ENCODE measurements at places on chromosomes 4 and X.

DNA sequence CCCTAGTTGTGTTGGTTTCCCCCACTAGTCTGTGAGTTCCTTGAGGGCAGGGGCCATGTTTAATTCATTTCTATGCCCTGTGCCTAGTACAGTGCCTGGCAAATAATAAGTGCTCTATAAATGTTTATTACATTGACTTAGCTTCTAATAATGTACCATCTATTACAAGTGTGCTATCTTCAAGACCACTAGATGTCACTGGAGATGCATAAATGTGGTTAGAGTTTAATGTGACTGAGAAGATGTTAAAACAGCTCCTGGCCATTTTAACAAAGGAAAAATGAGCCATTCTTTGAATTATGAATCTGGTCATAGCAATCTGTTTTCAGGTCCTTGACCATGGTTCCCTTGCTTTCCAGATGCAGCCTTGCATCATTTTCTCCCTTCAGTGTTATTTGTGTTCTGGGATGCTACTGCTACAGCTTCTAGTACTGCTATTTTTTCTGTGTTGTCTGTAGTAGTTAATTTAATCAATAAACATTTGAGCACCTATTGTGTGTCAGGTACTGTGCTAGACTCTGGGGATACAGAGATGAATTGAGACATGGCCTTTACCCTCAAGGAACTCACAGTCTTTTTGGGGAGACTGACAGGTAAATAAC lies 43.2 kb downstream of the SLC9A6 start:
- DNase-seq: no peak

DNA sequence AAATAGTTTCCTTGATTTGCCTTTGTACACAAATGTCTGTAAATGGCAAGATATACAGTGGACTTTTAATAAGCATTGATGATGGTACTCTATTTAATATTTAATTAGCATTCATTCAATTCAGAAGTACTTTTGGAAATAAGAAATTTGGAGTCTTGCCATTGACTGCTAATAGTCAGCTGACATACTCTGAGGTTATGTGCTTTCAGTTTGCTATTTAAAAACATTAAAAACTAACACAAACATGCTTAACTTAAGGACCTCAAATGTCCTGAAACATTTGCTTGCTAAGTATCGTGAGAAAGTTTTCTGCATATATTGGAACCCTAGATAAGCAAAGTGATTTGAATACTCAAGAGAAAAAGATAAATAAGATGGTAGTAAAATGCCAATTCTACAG lies 64.6 kb downstream of the REELD1 start:
- DNase-seq: no peak

- DNase-seq: no peak
Observed at GRCh38 chr4:41541687-41542094, 3.7 kb downstream of the LIMCH1 start.

DNA sequence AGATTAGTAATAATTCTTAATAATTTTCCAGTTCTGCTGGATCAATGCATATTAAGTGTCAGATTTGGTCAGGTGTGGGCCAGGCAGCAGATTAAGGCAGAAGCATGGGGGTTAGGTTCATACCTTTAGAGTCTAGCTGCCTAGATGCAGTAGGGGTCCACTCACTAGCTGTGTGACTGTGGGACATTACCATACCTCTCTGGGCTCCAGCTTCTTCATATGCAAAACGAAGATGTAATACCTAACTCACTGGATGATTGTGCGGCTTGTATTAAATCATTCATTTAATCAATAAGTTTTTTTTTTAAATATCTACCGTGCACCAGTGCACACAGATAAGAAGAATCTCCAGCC lies 1.4 kb downstream of the ANXA3 start:
- DNase-seq: no peak

- no peak for DNase-seq
Observed at GRCh38 chrX:110136136-110136535, 133.2 kb downstream of the TMEM164 start.

DNA sequence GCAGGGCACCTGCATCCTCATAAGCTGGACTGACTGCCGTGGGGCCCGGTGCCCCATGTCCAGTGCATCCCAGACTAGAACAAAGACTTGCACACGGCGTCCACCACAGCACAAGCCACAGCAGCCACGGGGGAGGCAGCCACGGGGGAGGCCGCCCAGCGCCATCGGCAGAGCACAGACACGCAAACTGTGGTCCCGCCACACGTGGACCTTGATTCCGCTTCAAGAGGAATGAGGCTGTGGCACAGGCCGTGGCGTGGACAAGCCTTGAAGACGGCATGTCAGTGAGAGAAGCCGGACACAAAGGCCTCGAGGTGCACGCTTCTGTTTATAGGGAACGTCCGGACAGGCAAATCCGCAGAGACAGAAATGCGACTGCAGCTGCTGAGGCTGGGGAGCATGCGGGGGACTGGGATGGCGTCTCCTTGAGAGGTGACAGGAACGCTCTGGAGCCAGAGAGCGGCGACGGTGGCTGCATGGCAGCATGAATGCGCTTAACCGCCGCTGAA lies 10.1 kb upstream of the CPLX1 start:
- no peak for DNase-seq

DNA sequence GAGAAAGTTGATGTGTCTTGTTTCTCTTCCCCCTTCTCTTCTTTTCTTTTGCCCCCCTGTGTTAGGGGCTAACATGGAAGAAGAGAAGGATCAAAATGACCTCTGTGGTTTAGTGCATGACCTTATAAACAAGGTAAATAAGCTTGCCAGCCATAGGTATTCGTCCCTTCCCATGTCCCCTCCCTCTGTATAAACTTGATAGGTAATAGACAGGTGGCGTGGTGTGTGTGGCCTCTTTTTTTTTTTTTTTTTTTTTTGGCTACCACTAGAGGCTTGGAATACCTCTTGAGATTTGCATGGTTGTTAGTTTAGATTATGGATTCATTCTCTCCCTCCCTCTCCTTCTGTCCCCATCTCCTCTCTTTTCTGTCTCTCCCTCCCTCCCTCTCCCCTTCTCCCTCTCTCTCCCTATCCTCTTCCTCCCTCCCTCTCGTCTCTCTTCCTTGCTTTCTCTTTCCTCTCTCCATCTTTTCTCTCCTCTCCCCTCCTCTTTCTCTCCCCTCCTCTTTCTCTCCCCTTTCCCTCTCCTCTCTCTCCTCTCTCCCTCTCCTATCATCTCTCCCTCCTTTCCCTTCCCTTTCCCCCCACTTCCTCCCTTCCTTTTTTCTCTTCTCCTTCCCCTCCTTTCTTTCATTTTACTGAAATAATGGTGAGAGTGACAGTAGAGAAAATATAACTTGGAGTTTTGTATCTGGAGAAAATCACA lies 134.4 kb downstream of the AFF1 start:
- no peak for DNase-seq

DNA sequence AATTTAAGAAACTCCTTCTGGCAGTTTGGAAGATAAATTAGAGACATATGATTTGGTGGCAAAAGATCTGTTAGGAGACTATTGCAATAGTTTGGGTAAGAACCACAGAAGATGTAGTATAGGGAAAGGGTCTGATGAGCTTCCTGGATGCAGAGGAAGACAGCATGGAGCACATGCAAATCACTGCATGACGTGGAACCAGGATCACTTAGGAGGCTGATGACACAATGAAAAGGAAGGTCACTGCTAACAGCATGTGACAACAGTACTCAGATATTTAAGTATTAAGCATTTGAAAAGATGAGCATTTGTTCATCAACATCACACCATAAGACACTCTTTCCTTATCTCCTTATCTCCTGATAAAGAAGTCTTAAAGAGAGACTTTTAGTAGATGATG lies 167.8 kb upstream of the LDB2 start:
- no peak for DNase-seq

GRCh38 chr4:174381440-174381800 lies 97.7 kb downstream of the CEP44 start:
- DNase-seq: no peak

DNA sequence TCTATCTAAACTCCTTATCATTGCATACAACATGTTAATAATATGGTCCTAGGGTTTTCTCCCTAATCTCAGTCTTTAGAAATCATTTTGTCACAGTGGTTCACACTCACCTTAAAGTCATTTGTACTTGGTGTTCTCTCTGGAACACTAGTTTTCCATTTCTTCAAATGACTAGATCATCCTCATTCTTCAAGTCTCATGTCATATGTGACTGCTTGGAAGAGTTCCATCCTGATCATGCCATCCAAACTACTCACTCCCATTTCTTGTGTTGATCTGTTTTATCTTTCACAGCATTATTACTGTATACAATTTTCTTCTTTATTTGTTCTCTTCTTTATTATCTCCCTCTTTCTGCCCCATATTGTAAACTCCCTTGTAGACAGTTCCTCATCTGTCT lies 66.5 kb downstream of the HTR2C start:
- no peak for DNase-seq

- no peak for DNase-seq
Observed at GRCh38 chr4:101127176-101127790, 220.0 kb downstream of the PPP3CA start.

GRCh38 chrX:42955349-42955748 lies 177.4 kb upstream of the PPP1R2C start:
- no peak for DNase-seq

DNA sequence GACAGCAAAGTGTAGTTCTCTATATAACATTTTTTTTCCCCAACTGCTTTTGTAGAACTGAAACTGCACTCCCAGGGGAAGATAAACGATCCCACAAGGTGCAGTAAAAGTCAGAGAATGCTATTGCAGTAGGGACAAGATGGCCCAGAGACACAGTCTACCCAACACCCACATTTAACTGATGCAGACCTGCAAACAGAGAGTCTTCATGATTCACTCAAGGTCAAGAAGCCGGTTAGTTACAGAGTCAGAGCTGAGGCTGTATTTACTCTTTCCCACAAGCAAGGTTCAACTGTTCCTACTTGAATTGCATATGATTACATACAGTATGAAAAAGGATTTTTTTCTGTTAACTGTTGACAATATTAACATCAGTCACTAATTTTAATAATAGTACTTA lies 654.6 kb downstream of the IL1RAPL1 start:
- DNase-seq: no peak

DNA sequence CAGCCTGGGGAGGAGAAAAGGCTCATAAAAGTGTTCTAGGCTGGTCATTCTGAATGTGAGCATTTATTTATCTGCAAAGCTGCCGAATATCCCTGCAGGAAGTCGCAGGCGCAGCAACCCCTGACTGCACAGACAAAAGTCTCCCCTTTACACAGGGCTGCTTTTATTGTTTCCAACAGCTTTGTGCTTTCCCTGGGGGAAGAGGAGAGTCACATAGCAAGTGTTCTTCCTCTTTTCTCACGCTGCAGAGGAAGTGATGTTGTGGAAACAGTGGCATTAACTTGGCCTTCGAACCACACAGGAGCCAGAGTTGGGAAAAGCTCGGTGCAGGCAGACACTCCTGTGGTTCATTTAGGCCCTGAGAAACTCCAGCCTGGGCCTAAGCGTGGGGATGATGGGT lies 81.5 kb upstream of the BCOR start:
- DNase-seq: no peak

GRCh38 chr4:137960371-137961050 lies 281.6 kb downstream of the SLC7A11 start:
- no peak for DNase-seq

GRCh38 chr4:145820407-145820806 lies 118.2 kb downstream of the ZNF827 start:
- no peak for DNase-seq

DNA sequence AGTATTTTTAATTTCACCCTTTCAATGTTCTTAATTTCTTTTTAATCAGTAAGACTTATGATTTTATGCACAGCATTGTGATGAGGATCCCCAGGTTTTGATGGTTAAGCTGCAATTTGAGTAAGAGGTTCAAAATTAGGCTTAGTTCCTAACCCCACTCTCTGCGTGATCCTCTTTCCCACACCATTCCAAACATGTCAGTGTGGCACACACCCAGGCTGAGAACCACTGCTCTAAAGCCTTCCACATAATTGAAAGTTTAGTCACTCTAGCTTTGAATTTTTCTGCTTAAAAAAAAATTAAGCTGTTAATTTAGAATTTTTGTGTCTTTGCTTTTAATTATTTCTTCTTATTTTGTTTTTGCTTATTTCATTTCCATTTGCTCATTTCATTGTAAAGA lies 68.8 kb upstream of the SLC7A11 start:
- no peak for DNase-seq

GRCh38 chr4:913280-913618 lies 18.9 kb downstream of the GAK start:
- DNase-seq: no peak

DNA sequence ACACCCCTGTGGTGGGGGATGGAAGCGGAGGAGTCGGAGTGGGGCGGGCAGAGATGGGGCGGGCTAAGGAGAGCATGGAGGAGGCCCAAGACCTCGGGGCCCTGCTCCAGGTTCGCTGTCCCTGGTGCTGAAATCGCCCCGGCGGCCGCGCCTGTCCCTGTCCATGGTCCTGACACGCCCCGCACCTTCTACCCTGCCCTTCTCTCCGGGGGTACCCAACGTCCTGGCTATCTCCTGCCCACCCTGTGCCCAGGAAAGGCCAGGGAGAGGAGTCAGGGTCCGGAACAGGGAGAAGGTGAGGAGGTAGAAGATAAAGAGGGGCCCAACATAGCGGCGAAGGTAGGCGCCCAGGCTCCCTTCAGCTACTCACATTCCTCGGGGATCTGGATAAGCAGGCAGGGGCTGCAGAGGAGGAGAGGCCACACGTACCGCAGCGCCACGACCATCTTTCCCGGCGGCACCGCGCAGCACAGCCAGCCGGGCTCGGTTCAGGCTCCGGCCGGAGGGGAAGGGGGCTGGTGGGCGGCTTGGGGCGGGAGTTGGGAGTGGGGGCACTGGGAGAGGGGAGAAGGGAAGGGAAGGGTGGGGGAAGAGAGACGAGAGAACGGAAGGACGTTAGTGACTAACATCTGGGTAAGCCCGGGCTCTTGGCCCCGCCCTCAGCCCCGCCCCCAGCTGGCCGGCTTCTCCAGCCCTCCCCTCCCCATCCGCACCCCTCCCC lies 10.4 kb downstream of the L1CAM start:
- DNase-seq: peak; percentile 73

GRCh38 chr4:122512430-122512829 lies 55.9 kb upstream of the IL2 start:
- DNase-seq: no peak

DNA sequence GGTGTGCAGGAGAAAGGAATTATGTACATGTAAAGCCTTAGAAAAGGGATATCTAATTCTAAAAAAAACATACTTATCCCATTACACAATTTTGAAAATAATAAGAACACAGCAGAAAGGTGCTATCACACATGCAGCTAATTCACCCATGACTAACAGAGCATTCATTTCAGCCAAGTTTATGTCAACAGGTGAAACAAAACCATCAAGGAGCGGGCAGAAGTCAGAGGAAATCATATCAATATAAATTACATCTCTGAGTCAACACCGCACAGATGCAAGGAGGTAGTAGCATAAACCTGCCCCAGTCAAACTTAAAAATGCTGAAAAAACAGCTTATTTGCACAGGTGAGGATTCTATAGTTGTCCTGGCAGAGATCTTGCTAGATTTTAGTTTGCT lies 197.9 kb downstream of the PRDM5 start:
- no peak for DNase-seq
